ENCODE measurements at places on chromosomes 1 and 21. TPM values are rescaled to one million over a fixed set of nuclear protein-coding genes. Genes with fewer than 3 reads are reported as not detected.

- no peak for DNase-seq
Observed at GRCh38 chr21:34743285-34743684, 74.5 kb downstream of the CLIC6 start.

- no peak for DNase-seq
Observed at GRCh38 chr1:114368560-114369255, 142.3 kb downstream of the TRIM33 start.

GRCh38 chr1:43038232-43038935, 79.7 kb upstream of the SLC2A1 start:
- no peak for DNase-seq

- DNase-seq, result peak; percentile 46
Observed at GRCh38 chr1:100400404-100400803, 48.1 kb downstream of the CDC14A start.

DNA sequence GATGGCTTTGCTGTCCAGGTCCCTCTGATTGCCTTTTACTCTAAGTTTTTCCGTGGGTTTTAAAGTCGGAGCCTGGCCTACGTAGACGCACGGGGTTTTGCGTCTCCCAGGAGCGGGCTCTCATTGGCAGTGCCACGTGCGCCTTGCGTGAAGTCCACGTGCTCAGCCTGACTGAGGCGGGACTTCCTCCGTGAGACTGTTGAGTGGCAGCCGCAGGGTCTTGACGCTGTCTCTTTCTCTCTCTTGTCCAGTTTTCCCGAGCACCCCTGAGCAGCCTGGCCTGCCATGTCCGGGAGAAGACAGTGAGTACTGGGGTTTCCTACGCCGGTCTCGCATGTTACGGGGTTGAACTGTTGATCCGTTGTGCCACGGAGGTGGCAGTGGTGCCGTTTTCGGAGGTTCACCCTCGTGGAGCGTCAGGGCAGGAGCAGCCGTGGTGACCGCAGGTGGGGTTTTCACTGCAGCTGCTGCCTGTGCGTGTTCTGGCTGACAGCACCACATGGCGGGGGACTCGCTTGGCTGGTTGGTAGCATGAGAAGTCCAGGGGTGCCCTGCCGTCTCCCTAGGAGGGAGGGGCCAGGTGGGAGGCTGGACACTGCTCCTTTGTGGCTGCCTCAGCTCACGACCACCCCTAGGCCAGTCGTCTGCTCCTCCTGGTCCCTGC, 9.2 kb downstream of the PRKCZ start:
- no peak for DNase-seq

DNA sequence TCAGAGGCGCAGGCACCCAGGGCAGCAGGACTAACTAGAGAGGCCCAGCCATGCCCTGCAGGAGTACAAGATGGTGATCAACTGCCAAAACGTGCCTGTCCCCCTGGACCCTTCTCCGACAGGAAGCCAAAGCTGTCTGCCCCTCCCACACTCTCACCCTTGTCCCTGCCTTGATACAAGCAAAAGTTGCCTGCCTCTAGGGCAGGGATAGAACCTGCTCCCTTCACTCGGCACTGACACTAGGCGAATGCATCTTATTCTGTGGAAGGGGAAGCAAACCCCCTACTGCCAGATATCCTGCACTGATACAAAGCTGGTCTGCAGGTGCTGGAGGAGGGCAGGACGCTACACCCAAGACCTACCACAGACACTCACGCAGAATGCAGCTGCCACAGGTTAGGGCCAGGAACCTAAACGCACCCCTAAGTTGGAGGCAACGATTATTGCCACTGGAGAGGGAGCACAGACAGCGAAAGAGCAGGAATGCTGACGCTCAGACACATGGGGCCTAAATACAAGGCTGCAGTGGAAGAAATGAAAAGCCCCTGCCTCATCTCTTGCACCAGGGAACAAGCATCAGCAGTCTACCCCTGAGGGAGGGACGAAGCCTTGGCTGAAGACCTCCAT, 3.7 kb downstream of the TARBP1 start:
- DNase-seq, result no peak

GRCh38 chr1:244655186-244655585, 2.3 kb downstream of the DESI2 start:
- DNase-seq, result no peak

DNA sequence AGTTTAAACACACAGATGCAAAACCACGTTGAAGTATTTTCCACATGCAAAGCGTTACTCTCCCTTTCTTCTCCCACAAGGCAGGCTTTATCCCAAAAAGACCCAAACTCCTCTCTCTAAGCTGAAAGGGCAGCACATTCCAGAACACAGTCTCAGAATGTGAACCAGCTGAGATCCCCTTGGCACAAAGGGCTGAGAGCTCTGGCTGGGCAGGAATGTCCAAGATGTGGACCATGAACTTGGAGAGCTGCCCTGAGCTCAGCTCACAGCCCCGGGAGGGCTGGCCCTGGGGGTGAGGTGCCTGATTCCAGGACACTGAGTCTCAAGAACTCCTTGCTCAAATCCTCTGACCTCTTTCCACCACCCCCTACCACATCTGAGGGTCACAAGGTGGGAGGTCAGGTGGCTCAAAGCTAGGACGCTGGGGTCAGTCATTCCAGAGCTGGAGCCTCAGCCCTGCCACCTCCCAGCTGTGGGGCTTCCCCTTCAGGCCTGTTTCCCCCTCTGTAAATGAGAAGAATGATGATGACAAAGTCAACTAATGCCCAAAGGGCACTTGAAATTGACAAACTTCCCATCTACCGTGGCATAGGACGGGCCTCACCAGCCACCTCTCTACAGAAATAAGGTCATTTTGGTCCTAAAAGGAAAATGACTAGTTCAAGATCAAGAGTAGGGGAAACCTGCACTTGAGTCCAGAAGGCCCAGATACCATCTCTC, 11.5 kb downstream of the ALDH4A1 start:
- DNase-seq, result no peak

GRCh38 chr21:34004013-34004938, 69.1 kb upstream of the MRPS6 start:
- no peak for DNase-seq

GRCh38 chr1:6511561-6512244, 20.2 kb upstream of the PLEKHG5 start:
- DNase-seq, result no peak

DNA sequence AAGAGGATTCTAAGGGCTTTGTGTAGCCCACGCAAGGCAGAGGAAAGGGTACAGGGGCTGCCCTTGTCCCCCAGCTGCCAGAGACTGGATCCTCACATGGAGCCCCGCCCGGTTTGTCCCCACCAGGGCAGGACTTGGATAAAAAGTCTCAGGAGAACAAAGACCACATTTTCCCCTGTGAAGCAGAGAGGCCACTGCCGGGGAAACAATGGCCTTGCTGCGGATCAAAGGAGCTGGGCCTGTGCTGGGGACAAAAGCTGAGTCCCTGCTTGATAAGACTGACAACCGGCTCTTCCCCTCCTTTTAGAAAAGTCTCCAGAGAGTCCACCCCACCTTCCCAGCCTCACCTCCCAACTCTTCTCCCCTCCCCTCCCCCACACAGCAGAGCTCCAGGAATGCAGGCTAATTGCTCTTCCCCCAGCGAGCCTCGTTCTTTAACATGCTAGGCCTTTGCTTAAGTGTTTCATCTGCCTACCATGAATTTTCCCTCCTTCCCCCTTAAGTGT, 142.4 kb downstream of the PLPP3 start:
- DNase-seq, result no peak

- peak; percentile 70 for DNase-seq
Observed at GRCh38 chr1:219385787-219386427, 212.2 kb downstream of the LYPLAL1 start.

DNA sequence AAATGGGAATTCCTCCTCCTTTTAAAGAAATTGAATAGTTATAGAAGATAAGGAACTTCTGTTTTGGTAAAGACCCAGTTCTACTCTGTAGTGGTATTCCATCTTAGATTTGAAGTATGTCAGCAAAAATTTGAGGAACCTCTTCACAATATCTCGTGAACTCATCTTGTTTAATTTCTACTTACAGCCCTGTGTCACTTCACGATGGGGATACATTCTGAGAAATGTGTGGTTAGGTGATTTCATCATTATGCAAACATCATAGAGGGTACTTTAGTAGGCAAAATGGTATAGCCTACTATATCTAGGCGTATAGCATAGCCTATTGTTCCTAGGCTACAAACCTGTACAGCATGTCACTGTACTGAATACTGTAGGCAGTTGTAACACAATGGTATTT, 36.0 kb downstream of the ALG6 start:
- no peak for DNase-seq

DNA sequence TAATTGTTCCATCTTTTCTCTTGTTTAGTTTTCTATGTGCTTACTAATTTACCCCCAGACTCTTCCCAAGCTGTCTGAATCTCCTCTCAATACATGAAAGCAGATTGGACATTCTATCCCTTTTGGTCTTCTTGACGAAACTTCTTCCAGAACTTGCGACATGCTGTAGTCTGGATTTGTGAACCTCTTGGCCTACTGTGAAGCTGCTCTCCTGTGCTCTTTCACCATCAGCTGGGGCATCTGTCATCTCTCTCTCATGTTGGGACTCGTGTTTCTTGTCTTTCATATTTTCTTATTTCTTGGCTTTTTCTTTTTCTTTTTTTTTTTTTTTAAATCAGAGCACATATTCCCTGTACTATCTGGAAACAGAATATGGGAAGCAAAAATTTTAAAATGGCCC, 6.8 kb downstream of the CPT2 start:
- no peak for DNase-seq

- no peak for DNase-seq
Observed at GRCh38 chr1:87472716-87473115, 144.0 kb downstream of the LMO4 start.

DNA sequence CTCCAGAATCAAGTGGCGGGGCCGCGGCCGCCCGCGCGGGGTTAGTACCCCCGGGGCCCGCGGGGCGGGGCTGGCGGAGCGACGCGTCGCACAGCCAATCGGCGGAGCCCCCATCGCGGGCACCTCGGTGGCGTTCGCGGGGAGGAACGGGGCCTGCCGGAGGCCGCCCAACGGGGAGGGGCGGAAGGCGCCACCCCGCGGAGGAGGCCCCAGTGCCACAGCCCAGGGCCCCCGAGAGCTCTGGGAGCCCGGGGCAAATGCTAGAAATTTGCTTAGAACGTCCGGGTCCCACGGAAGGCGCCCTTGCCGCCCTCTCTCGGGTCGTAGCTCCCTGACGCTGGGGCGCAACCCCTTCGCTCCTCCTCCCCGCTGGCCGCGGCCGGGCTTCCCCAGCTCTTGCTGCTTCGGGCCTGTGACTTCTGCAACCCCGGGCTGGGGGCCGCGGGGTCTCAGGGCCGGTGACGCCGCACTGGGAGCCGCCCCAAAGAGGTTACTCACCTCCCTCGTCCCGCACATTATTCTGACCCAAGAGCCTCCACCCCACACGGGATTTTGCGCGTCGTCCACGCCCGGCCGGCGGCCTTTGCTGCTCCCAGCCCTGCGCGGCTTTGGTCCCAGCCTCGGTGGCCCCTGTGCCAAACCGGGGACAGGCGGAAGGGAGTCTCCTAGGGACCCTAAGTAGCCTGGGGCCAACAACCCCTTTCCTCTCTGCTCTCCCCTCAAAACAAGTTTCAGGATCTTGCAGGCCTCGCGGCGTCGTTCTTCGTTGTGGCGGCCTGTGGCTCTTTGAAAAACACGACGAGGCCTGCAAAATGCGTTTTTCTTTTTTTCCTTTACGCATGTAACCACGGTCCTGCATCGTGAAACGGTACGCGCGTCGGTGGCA, at the start of gene RUNX3:
RUNX3 (minus strand) TSS at position 17 of the 886 bp plus-strand sequence. CDS start 408 bp downstream, outside the sequence.
- peak; percentile 55 for DNase-seq

GRCh38 chr1:181221078-181221477, 132.6 kb downstream of the IER5 start:
- DNase-seq, result no peak

DNA sequence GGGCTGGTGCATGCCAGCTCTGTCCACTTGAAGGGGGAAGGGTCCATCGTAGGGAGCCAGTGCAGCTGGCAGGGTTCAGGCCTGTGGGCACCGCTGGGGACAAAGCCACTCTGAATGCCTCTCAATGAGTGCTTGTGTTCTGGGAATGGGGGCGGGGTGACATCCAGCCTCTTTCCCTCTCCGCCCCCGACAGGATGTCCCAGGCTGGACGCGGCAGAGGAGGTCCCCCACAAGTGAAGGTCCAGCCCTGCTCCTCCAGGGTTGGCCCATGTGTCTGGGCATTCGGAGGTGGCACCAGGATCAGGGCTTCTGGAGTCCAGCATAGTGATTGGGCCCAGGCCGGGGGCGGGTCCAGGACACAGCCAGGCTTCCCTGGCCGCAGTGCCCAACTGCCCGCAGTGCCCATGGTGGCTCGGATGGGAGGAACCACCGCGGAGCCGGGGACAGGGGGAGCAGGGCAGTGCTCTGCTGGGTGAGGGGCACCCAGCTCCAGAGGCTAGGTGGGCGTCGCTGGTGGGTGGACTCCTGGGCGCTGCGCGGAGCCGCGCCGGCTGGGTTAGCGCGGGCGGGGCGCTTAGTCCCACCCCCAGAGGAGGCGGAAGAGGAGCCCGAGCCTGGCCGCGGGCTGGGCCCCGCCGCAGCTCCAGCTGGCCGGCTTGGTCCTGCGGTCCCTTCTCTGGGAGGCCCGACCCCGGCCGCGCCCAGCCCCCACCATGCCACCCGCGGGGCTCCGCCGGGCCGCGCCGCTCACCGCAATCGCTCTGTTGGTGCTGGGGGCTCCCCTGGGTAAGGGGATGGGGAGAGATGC, at the start of gene SHISA4:
SHISA4 (plus strand) TSS at position 617 of the 808 bp plus-strand sequence; CDS start at position 714, 97 bp downstream.
- DNase-seq, result peak; percentile 78

DNA sequence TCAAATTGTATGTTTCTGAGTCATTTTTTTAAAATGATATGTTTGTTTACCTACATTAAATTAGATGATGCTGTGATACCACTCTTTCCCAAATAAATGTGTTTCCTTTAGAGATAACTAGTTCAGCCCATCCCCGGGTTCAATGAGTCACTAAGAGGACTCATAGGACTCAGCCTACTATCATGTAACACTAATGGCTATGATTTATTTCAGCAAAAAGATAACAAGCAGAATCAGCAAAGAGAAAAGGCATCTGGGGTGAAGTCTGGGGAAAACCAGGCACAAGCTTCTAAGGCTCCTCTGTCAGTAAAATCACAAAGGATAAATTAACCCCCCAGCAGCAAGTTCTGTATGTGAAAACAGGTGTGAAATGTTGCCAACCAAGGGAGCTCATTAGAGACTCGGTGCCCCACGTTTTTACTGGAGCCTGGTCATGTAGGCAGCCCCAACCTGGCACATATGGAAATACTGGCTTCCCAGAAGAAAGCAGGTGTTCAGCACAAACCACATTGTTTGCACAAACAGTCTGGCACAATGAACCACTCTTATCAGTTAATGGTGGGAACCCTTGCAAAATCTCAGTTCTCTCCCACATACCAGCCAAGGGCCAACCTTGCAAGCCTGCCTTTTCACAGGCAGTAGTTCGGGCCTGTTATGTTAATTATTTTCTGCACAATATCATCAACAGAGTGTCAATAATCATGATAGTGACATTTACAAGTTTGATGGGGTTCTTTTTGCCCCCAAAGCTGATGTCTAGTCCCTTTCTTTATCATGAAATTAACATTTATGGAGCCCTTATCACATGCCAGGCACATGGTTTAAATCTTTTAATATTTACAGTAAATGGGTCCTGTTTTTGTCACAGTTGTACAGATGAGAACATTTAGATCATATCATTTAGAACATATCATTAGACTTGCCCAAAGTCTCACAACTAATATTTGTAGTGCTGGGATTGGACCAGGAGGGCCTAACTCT, 23.1 kb upstream of the CNN3 start:
- DNase-seq, result peak; percentile 26

The SPRR2D gene
- total RNA-seq, result not detected

The SPOCD1 gene
- 16.4 TPM for total RNA-seq

The TMCC2 gene
- total RNA-seq, result 2.3 TPM

The RXFP4 gene
- total RNA-seq, result 0.55 TPM

The CAMSAP2 gene
- 17.0 TPM for total RNA-seq

The SCMH1 gene
- 31.8 TPM for total RNA-seq

The MSH4 gene
- 0.13 TPM for total RNA-seq

Data from HT1080 (cell line).